ENCODE measurements at places on chromosomes 1 and 21.

DNA sequence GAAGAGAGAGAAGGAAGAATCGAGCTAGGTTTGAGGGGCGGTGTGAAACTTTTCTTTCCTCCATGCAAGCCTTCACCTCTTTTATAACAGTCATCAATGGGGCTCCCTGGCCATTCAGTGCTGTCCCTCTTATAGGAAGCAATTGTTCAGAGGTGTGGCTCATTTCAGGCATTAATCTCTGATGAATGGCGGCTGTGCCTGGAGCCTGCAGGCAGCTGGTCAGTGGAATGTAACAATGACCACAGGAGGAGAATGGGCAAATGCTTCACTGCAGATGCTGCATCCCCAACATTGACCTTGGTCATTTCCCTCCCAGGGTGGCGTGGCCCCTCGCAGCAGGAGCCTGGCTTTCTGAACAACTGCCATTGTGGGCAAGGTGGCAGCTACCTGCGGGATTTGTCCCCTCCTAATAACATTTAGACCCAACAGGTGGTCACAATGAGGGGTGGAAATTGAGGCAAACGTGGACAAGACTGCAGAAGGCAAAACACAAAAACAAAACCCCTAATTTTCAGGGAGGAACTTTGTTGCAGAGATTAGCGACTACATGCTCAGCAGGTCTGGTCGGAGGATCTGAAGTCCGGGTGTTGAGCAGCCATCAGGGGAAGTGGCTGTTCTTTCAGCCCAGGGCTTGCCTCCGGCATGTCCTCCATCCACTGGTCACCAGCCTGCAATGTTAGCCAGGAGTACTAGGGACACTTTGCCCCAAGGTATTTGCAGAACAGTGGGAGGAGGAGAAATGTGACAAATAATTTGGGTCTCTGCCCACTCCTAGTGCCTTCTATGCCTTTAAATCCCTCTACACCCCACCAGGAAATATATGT, 97.3 kb upstream of the PAXBP1 start:
- DNase-seq = no peak

DNA sequence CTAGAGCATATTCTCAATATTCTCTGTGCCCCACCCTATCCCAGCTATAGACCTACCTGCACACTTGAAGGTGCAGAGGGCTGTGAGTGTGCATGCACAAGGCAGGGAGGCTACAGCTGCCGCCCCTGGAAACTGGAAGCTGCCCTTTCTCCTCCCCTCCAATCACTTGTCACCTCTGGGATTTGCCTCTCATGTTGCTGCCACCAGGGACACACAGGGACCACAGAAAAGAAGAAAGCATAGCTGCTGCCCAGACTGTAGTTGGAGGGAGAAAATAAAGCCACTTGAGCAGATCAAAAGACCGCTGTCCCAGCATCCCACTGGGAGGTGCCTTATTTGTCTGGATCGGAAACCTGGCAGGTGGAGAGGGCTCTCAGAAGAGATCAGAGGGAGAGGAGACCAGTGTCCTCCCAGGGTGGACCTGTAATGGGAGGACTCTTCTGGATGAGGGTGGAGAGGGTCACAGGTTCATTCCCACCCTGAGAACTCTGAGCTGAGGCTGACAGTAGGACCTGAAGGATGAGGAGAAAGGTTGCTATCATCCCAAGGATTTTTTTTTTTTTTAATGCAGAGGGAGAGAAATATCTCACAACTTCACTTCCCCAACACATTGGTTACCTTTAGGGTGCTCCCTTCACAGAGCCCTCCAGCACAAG, 7.6 kb upstream of the INPP5B start:
- DNase-seq = no peak

- no peak for DNase-seq
These were observed 1.7 kb upstream of the RIPK4 start for GRCh38 chr21:41768437-41769042.

GRCh38 chr1:220067269-220068204, 21.2 kb upstream of the EPRS1 start:
- DNase-seq = no peak

GRCh38 chr1:9071554-9072235, 2.3 kb upstream of the SLC2A5 start:
- DNase-seq = no peak

DNA sequence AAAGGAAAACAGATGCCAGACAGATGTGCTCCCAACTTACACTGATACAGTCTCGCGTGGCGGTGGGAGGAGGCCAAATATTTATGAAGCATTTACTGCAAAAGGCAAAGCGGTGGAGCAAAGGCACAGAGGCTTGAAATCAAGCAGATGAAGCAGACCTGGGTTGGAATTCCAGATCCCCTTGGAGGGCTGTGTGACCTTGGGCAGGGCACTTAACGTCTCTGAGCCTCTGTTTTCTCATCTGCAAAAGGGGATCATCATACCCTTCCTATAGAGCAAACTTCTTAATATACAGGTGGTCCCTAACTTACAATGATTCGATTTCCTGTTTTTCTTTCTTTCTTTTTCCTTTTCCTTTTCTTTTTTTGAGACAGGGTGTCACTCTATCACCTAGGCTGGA, 54.1 kb downstream of the IGSF21 start:
- DNase-seq = no peak

DNA sequence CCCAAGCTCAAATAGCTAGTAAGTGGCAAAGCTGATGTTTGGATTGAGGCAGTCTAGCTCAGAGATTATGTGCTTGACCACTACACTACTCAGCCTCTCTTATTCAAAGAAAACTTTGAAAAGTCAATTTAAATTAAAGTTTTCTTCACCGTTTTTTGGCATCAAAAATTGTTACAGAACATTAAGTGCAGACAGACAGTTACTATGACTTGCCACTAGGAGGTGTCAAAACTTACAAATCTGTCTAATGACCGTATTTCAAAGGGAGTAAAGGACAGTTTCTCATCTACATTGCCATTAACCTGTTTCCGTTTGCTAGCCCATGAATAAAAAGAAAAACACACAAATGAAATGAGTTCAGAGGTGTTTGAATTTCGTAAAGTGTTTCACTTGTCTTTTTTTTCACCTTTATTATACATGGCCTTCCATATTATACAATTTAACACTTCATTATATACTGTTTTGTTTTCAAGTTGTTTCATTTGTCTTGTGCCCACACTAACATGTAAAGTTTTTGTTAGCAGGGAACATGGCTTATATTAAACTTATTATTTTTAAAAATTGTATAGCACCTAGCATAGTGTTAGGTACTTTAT, 57.4 kb upstream of the MTF2 start:
- DNase-seq = no peak

DNA sequence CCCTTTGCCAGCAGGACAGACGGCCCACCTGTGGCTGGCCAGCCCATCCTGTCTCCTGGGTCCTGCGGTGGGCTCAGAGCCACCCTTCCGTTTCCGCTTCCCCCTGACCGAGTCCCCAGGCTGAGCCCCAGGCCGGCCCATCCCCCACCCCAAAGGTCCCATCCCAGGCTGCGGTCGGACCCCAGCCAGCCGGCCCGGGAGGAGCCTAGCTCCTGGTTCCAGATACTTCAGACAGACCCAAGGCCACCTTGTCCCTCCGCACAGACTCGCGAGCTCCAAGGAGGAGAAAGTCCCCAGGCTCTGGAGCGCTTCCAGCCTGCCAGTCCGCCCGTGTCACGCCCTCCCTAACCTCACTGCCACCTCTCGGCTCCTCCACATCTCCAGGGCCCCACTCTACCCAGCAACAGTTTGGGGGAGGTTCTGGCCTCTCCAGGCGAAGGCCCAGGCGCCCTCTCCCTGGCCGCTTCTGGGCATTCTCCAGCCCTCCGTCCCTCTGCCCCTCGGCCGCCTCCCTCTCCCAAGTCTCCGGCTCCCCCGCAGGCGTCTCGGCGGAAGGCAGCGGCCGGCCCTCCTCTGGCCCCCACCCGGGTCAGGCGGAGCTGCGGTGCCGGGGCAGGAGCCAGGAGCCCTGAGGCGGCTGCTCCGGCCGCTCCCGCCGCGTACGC, 835 bp downstream of the LRRN2 start:
- no peak for DNase-seq

DNA sequence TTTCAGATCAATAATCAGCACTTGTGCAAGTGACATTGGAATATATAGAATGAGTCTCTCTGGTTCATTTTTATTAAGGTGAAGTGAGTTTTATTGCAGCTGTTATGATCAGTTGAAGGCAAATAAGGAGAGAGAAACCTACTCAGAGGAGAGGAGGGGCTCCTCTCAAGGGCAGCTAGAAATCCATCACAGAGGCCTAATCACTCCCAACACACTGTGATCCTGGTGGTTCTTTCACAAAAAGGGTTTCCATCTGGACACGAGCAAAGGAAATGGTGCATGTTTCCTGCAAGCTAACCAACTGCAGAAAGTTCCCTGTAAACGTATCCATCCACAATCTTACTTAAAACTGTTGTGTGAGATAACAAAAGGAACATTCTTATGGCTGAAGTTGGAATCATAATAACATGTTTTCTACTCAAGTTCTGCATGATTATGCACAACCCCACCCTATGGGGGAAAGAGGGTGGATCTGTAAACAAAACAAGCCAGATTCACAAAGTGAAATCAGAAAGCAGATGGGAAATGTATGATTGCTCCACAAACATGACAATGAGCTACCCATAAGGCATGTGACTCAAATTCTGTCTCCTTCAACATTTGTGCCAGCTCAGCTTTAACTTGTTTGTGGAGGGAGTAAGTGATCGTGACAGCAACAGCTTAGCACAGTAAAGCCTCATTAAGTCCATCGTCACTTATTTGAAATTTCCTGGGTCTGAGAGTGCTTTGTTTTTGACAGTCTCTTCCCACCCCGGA, 141.2 kb upstream of the ST6GALNAC5 start:
- DNase-seq = no peak

GRCh38 chr1:212952641-212952976, 2.3 kb downstream of the VASH2 start:
- DNase-seq = no peak

DNA sequence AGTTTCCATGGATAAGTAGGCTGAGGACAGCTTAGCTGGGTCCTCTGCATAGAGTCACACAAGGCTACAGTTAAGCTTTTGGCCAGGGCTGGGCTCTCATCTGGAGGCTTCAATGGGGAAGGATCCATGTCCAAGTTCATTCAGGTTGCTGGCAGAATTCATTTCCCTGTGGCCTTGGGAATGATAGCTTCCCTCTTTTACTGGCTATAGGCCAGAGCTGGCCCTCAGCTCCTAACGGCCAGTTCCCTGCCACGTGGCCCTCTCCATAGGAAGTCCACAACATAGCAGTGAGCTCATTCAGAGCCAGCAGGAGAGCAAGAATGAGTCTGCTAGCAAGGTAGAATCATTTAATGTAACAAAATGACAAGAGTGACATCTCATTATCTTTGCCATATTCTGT, 15.1 kb upstream of the PODN start:
- no peak for DNase-seq

- no peak for DNase-seq
These were observed 40.9 kb downstream of the PTGFRN start for GRCh38 chr1:116950517-116951199.

DNA sequence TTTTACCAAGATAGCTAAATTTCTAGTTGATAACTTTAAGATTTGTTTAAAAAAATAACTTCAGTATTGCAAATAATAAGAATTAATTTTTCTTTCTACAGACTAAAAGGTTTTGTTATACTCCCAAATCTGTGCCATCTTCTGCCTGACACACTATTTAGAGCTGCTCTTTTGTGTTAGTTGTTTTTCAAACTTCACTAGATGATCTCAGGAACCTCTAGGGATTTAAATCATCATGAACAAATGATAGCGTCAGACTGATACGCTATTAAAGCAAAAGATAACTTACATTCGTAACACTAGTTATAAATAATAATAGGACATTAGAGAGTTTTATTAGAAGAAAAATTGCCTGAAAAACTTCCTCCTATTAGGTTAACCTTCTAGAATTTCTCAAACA, 243.1 kb upstream of the CXADR start:
- DNase-seq = no peak

DNA sequence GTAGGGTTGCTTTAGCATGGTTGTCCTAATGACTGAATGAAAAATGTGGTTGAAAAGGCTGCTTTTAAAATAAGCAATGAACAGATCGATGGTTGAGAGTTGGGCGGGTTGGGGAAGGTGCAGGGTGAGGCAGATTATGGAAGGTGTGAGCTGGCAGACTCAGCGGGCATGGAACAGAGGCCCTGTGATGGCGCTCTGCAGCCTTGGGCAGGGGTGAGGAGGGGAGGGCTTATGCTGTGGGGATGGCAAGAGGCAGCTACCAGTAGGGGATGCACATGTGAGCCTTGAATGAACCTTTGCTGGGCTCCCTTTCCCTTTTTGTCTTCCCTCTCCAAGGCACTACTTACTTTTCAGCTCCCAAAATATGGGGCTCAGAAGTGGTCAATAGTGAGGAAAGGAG, 30.9 kb downstream of the ATP1B1 start:
- no peak for DNase-seq

- no peak for DNase-seq
These were observed 4.9 kb upstream of the CAPN2 start for GRCh38 chr1:223707256-223708000.

- no peak for DNase-seq
These were observed 14.5 kb downstream of the ICMT start for GRCh38 chr1:6221210-6221784.

GRCh38 chr1:1129381-1129821, 13.5 kb upstream of the C1orf159 start:
- DNase-seq = no peak

DNA sequence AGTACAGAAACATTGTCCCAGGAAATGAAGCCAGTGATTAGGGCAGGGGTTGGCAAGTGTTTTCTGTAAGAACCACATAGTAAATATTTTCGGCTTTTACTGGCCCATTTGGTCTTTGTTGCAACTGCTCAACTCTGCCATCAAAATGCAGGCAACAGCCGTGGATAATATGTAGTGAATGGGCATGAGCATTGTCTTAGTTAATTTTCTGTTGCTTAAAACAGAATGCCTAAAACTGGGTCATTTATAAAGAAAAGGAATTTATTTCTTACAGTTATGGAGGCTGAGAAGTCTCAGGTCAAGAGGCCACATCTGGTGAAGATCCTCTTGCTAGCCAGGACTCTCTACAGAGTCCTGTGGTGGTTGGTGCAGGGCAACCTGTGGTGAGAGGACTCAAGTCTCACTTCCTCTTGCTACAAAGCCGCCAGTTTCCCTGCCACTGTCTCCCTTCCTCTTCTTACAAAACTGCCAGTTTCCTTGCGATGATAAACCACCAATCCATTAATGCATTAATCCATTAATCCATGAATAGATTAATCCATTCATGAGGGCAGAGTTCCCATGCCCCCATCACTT, 166.4 kb downstream of the PSMG1 start:
- no peak for DNase-seq

DNA sequence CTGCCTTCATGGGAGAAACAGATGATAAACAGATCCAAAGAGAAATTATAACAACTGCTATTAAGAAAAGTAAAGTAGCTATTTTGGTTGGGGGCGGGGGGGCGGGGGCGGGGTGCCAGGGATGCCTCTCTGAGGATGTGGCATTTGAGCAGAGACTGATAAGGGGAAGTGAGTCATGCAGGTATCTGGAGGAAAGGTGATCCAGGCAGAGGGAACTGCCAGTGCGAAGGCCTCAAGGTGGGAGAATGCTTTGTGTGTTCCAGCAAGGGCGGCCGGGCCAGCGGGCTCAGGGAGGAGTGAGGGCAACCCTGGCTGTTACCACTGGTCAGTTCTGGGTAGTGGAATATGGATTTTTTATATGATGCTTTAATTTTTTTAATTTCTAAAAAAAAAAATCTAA, 7.0 kb upstream of the TNFRSF1B start:
- peak; percentile 27 for DNase-seq
